NCI-H1694 treated with DMSO at 0.1 percent for 48 hours (cell line): ENCODE measurements at places on chromosomes 4 and X.

- DNase-seq, result no peak
These were observed 88.5 kb upstream of the ADRA2C start for GRCh38 chr4:3677748-3678070.

DNA sequence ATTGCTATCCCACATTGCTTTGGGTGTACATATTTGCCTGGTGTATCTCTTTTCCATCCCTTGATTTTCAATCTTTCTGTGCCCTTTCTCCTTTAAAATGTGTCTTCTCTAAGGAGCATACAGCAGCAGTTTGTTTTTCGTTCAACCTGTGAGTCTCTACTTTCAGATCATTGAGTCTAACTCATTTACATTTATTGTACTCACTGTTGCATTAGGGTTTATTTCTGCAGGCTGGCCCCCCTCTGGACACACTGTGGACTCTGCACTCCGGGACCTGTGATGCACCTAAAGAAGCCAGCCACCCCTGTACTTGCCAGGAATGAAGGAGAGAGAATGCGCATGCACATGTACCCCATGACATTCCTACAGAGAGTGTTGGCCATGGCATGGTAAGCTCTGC lies 93.0 kb downstream of the FAM53A start:
- no peak for DNase-seq

- no peak for DNase-seq
These were observed at the start of gene FGF2 for GRCh38 chr4:122826553-122827257. Gene FGF2 (plus strand): TSS chr4:122826831. CDS start chr4:122827175, 344 bp downstream.

DNA sequence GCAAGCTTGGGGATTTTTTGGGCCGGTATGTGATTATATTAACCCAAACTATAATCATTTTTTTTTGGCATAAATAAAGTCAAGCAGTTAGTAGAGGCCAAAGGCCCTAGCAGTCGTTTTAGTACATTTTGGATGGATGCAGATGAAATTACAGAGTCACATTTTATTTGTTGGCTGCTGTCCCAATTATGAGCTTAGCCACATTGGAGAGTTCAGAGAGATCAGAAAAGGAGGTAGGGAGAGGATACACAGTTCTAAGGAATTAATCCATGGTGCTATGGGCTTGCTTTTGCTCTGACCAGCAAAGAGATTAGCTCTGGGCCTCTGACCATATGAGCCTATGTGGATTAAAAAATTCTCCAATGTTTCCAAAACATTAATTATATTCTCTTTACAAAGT lies 395.1 kb downstream of the RAPGEF2 start:
- peak; percentile 70 for DNase-seq

DNA sequence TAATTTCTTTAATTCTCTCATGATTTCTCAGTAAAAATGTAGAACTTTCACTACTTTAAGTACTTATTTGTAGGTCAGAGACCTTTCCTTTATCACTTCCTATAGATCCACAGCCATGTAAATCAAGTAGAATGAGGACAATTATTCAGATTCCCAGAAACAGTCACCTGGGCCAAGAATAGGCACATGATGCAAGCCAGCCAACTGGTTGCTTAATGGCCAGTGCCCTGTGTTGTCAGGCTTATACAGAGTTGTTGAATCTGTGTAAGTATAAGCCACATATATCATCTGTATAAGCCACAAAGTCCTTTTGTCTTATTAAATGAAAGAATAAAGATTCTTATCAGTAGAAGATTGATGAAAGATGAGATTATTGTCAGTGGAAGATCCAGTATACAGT lies 5.2 kb downstream of the BANK1 start:
- DNase-seq, result no peak

- DNase-seq, result no peak
These were observed 1.2 kb downstream of the CD38 start for GRCh38 chr4:15779306-15779705.
